Activated T-cell treated with anti-CD3 and anti-CD28 coated beads, Interleukin-2, amount 50 U/mL, for 48 hours (primary cell): ENCODE measurements at places on chromosomes 12 and 14.

DNA sequence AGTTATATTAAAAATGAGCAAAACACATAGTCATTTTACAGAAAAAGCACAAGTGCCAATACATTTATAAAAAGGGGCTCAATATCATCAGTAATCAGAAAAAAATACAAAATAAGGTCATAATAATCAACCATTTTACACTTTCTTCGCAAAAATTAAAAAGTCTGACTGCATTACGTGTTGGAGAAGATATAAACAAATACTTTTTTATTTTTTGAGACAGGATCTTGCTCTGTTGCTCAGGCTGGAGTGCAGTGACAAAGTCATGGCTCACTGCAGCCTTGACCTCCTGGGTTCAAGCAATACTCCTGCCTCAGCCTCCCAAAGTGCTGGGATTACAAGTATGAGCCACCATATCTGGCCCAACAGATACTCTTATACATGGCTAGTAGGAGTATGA is 181.5 kb upstream of the DIO3 start:
- DNase-seq: no peak

DNA sequence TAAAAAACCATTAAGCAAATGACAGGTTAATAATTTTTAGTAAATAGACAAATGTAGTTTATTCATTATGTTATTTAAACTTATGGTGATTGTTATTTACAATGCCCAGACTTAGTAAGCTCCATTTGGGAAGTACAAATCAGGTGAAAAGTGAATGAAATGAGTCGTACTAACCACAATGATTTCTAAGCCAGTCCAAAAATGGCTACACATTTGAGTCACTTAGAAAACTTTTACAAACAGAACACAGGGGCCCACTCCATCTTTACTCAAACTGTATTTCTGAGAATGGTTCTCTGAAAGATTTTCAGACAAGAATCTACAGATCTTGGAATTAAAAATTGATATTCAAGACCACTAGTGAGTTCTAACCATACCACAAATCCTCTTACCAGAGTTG is 653.3 kb upstream of the MIS18BP1 start:
- DNase-seq: no peak

DNA sequence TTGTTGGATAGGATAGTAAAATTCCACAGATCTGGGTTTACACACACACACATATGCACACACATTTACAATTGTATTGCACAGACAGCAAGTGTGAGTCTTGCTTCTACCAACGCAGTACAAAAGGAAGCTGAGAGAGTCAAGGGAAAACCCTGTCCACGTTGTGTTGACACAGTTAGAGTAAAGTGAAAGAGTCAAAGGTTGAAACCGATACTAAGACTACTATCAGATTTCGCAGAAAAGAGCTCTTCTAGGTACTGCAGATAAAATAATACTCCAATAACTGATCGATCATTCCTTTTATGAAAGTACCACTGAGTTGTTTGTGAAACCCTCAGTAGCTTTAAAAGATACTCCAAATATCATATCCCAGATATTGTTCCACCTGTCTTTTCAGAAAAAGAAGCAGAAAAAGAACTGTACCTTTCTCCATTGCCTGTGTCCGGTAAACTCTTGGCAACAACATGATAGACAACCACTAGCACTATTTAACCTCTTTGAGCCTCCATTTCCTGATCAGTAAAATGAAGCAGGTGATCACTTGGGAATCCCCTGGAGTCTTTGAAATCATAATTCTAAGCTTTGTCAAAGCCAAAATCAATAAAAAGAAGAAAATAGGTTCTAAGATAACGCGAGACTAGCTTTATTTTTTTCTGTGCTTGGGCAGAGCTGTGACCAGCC is 224.6 kb upstream of the FOXN3 start:
- DNase-seq: no peak

DNA sequence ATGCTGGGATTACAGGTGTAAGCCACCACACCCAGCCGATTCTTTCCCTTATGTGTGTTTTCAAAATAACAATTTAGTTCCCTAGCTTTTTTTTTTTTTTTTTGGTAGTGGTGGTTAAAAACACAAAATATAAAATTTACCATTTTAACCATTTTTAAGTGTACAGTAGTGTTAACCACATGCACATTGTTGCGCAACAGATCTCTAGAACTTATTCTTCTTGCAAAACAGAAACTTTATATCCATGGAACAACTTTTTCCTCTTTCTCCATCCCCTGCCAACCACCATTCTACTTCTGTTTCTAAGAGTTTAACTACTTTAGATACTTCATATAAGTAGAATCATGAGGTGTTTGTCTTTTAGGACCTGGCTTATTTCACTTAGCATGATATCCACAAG is 1.1 kb upstream of the NDUFA12 start:
- no peak for DNase-seq

GRCh38 chr12:65653321-65653720 is 171.0 kb upstream of the HMGA2 start:
- DNase-seq: no peak

GRCh38 chr12:94725375-94726168 is 75.2 kb upstream of the TMCC3 start:
- no peak for DNase-seq

DNA sequence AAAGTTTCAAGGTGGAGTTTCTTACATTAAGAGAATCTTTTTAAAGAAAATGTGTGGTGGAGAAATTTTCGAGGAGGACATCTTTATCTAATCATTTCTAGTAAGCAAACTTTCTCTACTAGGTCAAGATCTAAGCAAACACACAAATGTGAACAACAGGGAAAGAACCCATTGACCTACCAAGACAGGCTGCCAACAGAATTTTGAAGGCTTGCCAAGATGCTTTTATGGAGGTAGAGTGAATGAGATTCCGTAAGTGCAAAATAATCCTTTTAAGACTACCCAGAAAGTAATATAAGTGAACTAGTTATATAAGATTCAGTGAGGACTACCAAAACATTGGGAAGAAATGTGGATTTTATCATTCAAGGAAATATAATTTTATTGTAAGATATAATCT is 357.1 kb upstream of the PDE3A start:
- DNase-seq: no peak

- DNase-seq: no peak
These were observed 22.7 kb downstream of the ITPR2 start for GRCh38 chr12:26810330-26810729.

GRCh38 chr14:82850576-82850975 is 1316.9 kb upstream of the SEL1L start:
- no peak for DNase-seq

DNA sequence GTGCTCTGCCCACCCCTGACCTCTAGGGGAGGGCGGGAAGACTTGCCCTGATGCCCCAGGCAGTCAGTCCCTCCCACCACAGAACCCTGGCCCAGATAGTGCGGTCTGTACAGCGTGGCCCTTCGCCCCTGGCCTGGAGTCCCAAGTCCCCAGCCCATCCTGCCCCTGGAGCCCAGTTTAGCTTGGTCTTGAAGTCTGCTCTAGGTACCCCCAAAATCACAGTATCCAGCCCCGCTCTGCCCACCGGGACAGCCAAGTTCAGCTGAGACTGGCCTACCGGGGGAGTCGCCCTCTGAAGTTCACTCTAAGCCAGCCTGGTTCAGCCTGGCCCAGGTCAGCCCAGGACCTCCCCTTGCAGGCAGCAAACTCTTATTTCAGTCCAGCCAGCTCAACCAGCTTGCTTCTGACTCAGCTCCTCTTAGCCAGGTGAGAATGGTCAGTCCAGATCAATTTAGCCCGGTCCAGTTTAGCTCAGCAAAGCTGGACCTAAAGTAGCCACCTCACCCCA is 75.9 kb downstream of the TMEM121 start:
- DNase-seq: no peak

GRCh38 chr12:103503546-103504480 is 8.0 kb upstream of the C12orf42 start:
- DNase-seq: peak; percentile 54

GRCh38 chr14:21048638-21049037 is 6.5 kb downstream of the RNASE7 start:
- DNase-seq: no peak

GRCh38 chr14:30656190-30656632 is 34.1 kb downstream of the SCFD1 start:
- DNase-seq: peak; percentile 29

DNA sequence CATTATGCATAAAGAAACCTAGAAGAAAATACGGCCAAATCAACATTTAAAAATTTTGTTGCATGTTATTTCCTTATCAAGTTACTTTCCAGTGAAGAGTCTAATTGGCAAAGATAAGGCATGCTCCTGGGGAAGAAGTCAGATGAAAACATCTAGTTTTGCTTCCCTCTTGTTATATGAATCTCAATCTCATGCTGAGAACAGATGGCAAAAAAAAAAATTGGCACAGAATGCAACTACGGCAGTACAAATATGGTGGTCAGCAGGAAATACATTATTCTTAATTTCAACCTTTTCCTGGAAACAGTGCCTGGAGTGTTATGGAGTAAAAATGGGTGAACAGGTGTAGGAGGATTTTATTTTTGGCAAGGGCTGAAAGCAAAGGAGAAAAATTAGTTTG is 32.8 kb downstream of the HECTD4 start:
- DNase-seq: no peak

DNA sequence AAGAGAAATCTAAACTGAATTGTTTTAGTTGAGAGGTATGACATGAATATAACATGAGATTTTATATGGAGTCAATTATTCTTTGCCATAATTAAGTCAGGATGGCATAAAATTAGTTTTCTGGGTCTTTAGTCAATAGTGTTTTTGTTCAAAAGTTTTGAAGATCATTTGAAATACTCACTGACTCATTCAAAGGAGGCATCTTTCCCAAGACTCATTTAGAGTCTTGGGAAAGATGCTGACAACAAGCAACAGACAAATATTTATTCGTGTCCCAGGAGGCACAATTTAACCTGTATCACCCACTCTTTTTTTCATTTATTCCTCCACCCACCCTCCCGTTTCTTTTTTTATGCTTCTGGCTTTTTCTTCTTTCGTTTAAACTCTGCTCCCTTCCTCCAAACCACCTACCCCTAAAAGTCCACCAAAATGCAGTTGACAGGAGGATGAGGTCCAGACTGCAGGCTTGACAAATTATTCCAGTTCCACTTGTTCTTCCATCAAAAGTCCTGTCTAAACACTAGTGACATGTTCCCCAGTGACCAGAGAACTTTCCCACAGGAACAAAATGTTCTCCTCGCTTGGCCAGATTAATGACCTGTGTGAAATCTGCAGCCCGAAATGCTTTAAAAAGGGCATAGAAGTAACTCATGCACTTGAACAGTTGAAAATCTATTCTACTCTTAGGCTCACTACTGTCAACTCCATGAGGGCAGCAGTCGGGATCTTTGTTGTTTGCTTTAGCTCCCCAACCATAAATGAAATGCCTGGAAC is 43.3 kb upstream of the CSRP2 start:
- no peak for DNase-seq

GRCh38 chr12:131971226-131971625 is 21.5 kb downstream of the EP400 start:
- no peak for DNase-seq

DNA sequence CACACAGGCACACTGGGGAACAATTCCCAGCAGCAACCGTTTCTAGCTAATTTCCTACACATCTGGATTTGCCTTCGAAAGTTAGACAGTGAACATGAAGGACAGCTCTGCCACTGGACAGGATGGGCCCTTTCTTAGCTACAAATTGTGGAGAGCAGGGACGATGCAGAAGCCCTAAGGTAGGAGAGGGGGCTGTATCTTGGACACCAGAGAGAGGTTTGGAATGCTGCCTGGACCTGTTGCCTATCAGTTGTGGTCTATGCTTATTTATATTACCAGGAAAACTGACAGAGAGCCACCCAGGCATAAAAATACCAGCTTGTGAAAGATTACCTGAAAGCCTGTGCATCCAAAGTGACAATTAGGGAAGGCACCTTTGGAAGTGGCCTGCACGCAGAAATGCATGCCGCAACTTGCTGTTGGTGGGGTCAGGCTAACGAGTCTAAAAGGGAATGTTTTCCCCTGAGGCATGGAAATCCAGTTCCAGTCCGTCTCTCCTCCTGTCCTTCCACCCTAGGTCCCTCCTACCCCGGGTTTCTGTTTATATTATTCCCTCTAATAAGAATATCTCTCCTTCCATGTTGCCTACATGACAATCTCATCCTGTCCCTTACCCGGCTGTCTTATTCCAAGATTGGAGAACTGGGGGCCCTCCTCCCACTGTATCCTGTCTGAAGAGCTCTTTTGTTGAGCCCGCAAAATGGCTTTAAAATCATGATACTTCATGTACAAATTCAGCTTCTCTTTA is 60.2 kb downstream of the MDM2 start:
- no peak for DNase-seq

DNA sequence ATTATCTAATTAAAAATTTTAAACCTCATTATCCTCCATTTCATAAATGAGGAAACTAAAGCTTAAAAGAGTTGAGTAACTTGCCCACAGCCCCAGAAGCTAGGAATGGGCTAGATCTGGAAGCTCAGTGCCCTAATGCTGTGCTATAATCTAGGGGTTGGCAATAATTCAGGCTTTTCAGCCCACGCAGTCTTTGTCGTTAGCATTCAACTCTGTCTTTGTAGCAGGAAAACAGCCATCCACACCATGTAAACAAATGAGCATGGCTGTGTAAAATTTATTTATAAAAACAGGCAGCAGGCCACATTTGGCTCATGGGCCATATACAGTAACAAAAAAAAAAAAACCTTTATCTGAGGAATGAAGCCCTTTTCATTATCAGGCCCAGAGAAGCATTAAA is 92.4 kb upstream of the OVCH1 start:
- DNase-seq: no peak

- no peak for DNase-seq
These were observed 14.8 kb downstream of the GPR19 start for GRCh38 chr12:12681061-12681765.

DNA sequence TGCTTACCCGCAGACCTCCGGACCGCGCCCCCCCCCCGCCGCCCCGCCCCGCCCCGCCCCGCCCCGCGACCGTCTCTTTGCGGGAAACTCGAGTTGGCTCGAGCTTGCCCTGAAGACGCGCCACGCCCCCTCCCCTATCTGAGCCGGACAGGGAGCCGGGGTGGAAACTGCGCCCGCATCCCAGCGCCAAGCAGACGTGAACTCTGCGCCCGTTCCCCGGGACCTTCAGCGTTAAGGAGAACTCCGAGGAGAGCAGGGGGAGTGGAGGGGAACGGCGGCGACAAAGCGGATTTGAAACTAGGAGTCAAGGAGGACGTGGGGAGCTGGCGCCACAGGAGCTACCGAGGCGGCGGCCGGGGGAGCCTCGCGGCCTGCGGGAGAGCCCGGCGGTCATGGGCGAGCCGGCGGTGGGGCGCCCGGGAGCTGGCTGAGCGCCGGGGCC is at the start of gene KCNK13:
KCNK13 (plus strand) TSS at position 310 of the 442 bp plus-strand sequence. CDS start 212 bp downstream, outside the sequence.
- DNase-seq: peak; percentile 37

GRCh38 chr12:101957252-101957959 is 80.0 kb downstream of the DRAM1 start:
- DNase-seq: no peak

- DNase-seq: no peak
These were observed 20.2 kb upstream of the PPP1R13B start for GRCh38 chr14:103867523-103867953.

- DNase-seq: no peak
These were observed 300.7 kb upstream of the MDGA2 start for GRCh38 chr14:47976139-47976538.

- DNase-seq: no peak
These were observed 106.0 kb downstream of the TXNDC16 start for GRCh38 chr14:52446355-52446754.

GRCh38 chr12:180445-180844 is 33.5 kb downstream of the SLC6A12 start:
- no peak for DNase-seq
